ENCODE measurements at places on chromosomes 2 and 18.

GRCh38 chr2:1546023-1546591 lies 132.8 kb downstream of the TPO start:
- no peak for DNase-seq

DNA sequence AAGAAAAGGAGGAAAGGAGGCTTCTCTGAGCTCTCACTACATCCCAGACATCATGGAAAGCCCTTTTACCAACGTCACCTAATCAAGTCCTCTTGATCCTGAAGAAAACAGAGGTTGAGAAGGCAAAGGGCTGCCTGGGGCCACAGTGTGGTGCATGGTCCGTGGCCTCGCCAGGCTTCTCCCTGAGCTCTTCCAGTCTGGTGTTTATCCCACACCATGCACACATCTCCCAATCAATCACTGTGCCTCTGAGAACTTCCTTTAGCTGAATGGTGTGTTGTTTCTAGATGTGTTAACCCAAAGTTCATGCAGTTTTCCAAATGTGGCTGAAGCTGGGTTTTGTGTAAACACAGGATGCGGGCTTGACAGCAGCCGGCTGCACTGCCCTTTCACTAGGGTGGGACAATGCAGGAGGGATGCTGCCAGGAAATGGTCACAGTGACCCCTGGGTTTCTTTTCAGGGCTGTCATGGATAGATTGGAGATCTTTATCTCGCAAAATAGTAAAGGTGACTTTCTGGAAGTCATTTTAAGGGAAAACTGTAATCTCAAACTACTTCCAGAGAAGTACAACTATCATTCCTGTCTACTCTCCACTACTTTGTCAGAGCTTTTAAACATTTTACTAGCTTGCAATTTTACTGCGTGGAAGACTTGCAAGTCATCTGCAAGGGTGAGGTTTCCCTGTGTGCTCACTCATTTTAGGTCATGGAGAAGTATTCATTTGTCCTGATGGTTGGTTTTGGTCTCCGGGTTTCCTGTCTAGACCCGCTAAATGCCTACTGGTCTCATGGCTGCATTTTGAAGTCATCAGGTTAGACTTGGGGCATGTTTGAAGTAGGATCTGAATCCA lies 54.6 kb downstream of the IL1R2 start:
- DNase-seq, result no peak

- DNase-seq, result no peak
These were observed 48.1 kb downstream of the TSN start for GRCh38 chr2:121803503-121803902.

- DNase-seq, result no peak
These were observed 901.6 kb downstream of the EPHA4 start for GRCh38 chr2:220670511-220670910.

GRCh38 chr2:233829193-233830110 lies 24.9 kb downstream of the HJURP start:
- no peak for DNase-seq

- DNase-seq, result no peak
These were observed 52.9 kb upstream of the SPATS2L start for GRCh38 chr2:200253639-200254038.

Measured in GM12864 (cell line).